Activated naive CD8-positive, alpha-beta T cell treated with anti-CD3 and anti-CD28 coated beads, Interleukin-2, amount 10 ng/mL, durations not matched to agents 7 days and 5 days (primary cell): ENCODE measurements at places on chromosomes 7 and 10.

GRCh38 chr10:44805466-44806210, 105.5 kb upstream of the TMEM72 start:
- no peak for DNase-seq
- no peaks in the 10 kb centered on the region for H3K36me3 ChIP-seq
- peaks cover 3% of the 10 kb centered on the region for H3K27me3 ChIP-seq
- H3K4me1 ChIP-seq: no peaks in the 10 kb centered on the region
- H3K27ac ChIP-seq: no peak overlapping the region

GRCh38 chr10:121735263-121735662, 137.0 kb upstream of the FGFR2 start:
- no peak overlapping the region for H3K4me3 ChIP-seq
- peaks cover 28% of the 10 kb centered on the region for H3K27me3 ChIP-seq
- H3K27ac ChIP-seq: no peak overlapping the region
- H3K4me1 ChIP-seq: peaks cover 8% of the 10 kb centered on the region
- no peak for DNase-seq

- DNase-seq: no peak
- no peaks in the 10 kb centered on the region for H3K4me1 ChIP-seq
- H3K36me3 ChIP-seq: no peaks in the 10 kb centered on the region
Measured at GRCh38 chr7:81744389-81744788, 25.5 kb downstream of the HGF start.

GRCh38 chr7:80611779-80612178, 26.7 kb upstream of the CD36 start:
- no peaks in the 10 kb centered on the region for H3K36me3 ChIP-seq
- H3K27ac ChIP-seq: no peak overlapping the region
- peaks cover 2% of the 10 kb centered on the region for H3K27me3 ChIP-seq
- H3K4me1 ChIP-seq: no peaks in the 10 kb centered on the region
- DNase-seq: no peak

DNA sequence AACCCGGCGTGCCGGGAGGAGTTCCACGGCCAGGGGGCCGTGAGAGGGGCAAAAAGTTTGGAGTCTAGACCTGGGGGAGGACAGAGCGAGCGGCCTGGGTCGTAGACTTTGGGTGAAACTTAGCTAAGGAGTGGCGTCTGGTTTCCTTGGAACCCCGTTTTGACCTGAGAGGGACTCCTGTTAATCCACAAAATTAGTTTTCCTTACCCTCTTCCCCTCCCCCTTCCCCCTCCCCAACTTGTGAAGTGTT, 574 bp downstream of the MARCHF5 start:
- peak overlapping the region; percentile 98 for H3K4me3 ChIP-seq
- no peaks in the 10 kb centered on the region for H3K27me3 ChIP-seq
- DNase-seq: no peak

GRCh38 chr10:113131613-113132261, 181.7 kb downstream of the TCF7L2 start:
- no peak overlapping the region for H3K27ac ChIP-seq
- no peak for DNase-seq
- H3K27me3 ChIP-seq: peaks cover 26% of the 10 kb centered on the region
- H3K4me1 ChIP-seq: no peaks in the 10 kb centered on the region

DNA sequence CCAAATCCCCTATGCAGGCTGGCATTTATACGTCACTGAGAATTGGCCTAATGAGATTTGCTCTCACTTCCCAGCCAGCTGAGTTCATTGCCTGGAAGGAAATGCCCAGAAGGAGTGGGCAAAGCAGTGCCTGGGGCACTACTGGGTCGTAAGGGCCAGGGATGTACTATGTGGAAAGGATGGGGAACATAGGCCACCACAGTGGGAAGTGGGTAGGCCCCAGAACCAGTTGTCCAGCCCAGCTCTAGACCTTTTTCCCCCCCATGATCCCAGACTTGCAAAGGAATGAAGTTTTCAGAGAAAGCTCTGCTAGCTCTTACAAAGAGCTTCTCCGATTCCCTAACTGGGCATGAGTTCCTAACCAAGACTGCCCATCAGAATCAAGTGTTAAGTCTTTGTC, 13.9 kb downstream of the TRPV5 start:
- DNase-seq: no peak
- peaks cover 15% of the 10 kb centered on the region for H3K27me3 ChIP-seq
- H3K27ac ChIP-seq: no peak overlapping the region
- H3K36me3 ChIP-seq: no peaks in the 10 kb centered on the region
- no peaks in the 10 kb centered on the region for H3K4me1 ChIP-seq

DNA sequence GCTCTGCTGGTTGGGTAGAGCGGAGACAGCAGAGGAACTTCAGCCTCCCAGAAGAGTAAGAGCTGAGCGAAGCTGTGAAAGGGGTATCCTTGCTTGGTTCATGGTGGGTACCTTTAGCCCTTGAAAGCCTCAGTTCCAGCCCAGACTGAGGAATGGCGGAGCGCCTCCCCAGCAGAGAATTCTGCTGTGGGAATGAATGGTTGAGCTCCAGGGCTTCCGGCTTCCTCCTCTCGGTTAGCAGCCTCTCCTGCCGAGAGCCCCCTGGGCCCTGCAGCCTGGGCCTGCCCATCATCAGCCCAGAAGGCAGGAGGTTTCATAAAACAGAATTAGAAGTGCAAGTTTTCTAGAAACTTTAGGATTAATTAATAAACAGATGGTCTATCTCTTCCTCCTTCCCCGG, 79.9 kb upstream of the ANLN start:
- H3K4me1 ChIP-seq: no peaks in the 10 kb centered on the region
- H3K27me3 ChIP-seq: no peaks in the 10 kb centered on the region
- no peaks in the 10 kb centered on the region for H3K36me3 ChIP-seq
- no peak overlapping the region for H3K27ac ChIP-seq

GRCh38 chr7:43868181-43868580, 1.1 kb downstream of the MRPS24 start:
- no peak overlapping the region for H3K27ac ChIP-seq
- H3K4me3 ChIP-seq: peak overlapping the region; percentile 94
- peaks cover 26% of the 10 kb centered on the region for H3K36me3 ChIP-seq
- H3K27me3 ChIP-seq: peaks cover 3% of the 10 kb centered on the region
- DNase-seq: no peak
- H3K4me1 ChIP-seq: peaks cover 14% of the 10 kb centered on the region

DNA sequence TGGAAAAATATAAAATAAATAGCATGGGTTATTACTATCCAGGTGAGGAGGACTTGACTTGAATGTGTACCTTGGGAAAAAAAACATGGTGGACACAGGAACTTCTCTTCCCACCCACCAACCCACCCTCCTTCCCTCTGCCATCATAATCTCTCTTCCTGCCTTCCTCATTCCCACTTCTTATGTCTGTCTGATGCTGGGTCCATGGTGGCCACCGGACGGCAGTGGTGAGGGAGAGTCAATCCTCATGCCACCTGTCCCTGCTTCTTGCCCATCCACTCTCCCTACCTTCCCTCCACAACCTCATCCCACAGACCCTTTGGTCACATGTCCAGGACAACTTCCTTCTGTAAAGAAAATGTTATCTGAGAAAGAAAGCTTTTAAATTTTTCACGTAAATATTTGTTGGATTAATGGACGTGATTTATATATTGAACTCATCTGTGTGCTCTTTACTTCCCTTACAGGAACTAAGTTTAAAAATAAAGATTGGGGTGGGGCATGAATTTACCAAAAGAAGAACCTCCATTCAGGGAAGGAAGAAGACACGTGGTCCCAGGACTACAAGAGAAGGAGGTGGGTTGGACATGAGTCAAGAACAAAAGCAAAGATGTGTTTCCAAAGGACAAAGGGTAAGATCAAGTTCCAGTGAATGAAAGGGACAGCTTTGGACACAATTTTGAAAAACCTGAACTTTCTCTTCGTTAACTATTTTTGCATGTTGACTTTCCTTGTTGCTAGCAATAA, 104.5 kb downstream of the PIP4K2A start:
- H3K36me3 ChIP-seq: peaks cover 48% of the 10 kb centered on the region
- DNase-seq: no peak
- peak overlapping the region; percentile 61 for H3K4me3 ChIP-seq
- no peaks in the 10 kb centered on the region for H3K27me3 ChIP-seq

GRCh38 chr7:8444468-8444769, 11.0 kb downstream of the NXPH1 start:
- H3K4me1 ChIP-seq: peaks cover 7% of the 10 kb centered on the region
- no peak for DNase-seq
- no peak overlapping the region for H3K4me3 ChIP-seq
- no peak overlapping the region for H3K27ac ChIP-seq
- peaks cover 61% of the 10 kb centered on the region for H3K27me3 ChIP-seq

GRCh38 chr7:99465421-99465768, 572 bp downstream of the ATP5MF start:
- H3K4me3 ChIP-seq: peak overlapping the region; percentile 89
- no peaks in the 10 kb centered on the region for H3K27me3 ChIP-seq
- DNase-seq: no peak
- H3K4me1 ChIP-seq: peaks cover 22% of the 10 kb centered on the region

GRCh38 chr7:26490640-26491624, 199.3 kb downstream of the SNX10 start:
- H3K27me3 ChIP-seq: peaks cover 16% of the 10 kb centered on the region
- no peak overlapping the region for H3K27ac ChIP-seq
- no peak for DNase-seq

GRCh38 chr7:122070062-122070461, 74.0 kb downstream of the AASS start:
- no peaks in the 10 kb centered on the region for H3K36me3 ChIP-seq
- H3K4me3 ChIP-seq: no peak overlapping the region
- no peaks in the 10 kb centered on the region for H3K27me3 ChIP-seq
- H3K27ac ChIP-seq: no peak overlapping the region
- no peaks in the 10 kb centered on the region for H3K4me1 ChIP-seq

DNA sequence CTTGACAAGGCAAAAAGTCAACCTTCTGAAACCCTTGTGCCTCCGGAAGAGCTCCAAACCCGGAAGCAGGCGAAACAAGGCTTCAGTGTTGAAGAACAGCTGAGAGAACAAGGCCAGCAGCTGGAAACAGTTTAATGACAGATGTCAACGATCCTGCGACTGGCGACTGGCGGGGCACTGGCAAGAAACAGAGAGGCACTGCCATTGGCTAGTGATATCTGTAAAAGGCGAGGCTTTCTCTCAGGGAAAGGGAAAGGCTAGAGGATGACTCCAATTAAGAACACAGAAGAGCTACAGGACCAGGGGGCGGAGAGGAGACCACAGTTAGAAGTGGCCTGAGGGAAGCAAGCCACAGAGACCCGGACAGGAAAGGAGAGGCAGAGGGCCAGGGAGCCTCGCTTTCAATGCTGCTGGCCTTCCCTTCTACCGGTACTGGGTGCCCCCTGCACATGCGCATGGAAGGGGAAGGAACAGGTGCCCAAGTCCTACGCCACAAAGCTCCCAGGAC, 19.4 kb downstream of the ITGB1 start:
- no peak overlapping the region for H3K4me3 ChIP-seq
- peak overlapping the region; percentile 2 for H3K27ac ChIP-seq
- no peak for DNase-seq

GRCh38 chr10:31101123-31101522, 69.5 kb upstream of the ZNF438 start:
- H3K27ac ChIP-seq: peak overlapping the region; percentile 86
- peak overlapping the region; percentile 61 for H3K4me3 ChIP-seq
- H3K27me3 ChIP-seq: no peaks in the 10 kb centered on the region
- H3K36me3 ChIP-seq: no peaks in the 10 kb centered on the region
- H3K4me1 ChIP-seq: peaks cover 21% of the 10 kb centered on the region

- DNase-seq: no peak
- no peak overlapping the region for H3K27ac ChIP-seq
- no peaks in the 10 kb centered on the region for H3K27me3 ChIP-seq
- no peaks in the 10 kb centered on the region for H3K4me1 ChIP-seq
- no peaks in the 10 kb centered on the region for H3K36me3 ChIP-seq
Measured at GRCh38 chr10:107994621-107995270, 830.2 kb upstream of the SORCS1 start.

DNA sequence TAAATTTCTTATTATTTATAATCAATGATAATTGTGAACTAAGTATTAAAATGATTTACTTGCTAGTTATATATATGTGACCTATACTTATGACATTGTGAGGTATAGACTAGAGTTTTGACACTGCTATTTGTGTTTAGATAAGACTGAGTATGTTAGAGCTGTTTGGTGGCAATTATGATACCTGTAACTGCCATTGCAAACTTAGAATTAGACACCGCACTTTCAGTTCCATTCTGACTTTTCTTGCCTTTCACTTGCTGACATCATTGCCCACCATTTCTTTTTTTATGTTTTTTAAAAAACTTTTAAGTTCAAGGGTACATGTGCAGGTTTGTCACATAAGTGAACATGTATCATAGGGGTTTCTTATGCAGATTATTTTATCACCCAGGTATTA, 214.5 kb downstream of the MBL2 start:
- no peaks in the 10 kb centered on the region for H3K4me1 ChIP-seq
- no peaks in the 10 kb centered on the region for H3K36me3 ChIP-seq
- H3K27me3 ChIP-seq: no peaks in the 10 kb centered on the region
- no peak for DNase-seq
- H3K27ac ChIP-seq: no peak overlapping the region

- peaks cover 4% of the 10 kb centered on the region for H3K27me3 ChIP-seq
- no peak overlapping the region for H3K4me3 ChIP-seq
- H3K27ac ChIP-seq: no peak overlapping the region
- no peaks in the 10 kb centered on the region for H3K4me1 ChIP-seq
- DNase-seq: no peak
Measured at GRCh38 chr7:106001196-106001595, 38.1 kb downstream of the CDHR3 start.

DNA sequence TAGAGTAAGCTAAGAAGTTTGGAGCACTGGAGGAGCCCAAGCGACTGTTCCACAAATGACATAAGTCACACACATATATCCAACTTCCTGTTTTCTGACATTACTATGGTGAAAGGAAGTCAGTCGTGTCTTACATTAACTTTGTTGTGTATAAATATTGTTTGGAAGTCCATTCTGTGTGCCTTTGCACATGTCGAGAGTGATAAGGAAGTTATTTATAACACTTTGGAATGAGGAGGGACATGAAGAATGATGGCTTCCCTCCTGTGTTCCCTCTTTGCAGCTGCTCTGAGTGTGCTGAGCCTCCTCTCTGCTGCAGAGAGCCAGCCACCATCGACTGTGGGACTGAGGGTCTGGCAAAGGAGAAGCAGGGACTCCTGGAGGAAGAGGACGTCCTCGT, 40.4 kb upstream of the MGMT start:
- no peak for DNase-seq
- no peak overlapping the region for H3K4me3 ChIP-seq
- no peaks in the 10 kb centered on the region for H3K36me3 ChIP-seq

DNA sequence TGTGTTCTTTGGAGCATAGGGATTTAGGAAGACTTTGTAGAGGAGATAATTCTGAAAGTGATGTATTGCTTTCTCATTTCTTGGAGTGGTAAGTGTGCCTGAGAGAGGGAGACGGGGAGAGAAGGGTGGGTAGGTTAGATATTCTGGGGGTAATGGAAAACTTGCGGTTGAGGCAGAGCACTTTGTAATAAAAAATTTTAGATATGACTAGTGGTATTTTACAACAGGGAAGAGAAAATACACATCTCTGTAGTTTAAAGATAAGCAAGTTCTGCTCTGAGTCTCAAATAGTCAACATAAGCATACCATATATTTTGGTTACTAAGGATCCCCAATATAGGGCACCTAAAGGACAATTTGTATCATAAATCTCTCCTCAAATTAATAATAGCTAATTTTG, 6.6 kb downstream of the VPS50 start:
- no peak for DNase-seq
- no peak overlapping the region for H3K4me3 ChIP-seq
- H3K4me1 ChIP-seq: peaks cover 2% of the 10 kb centered on the region
- H3K36me3 ChIP-seq: no peaks in the 10 kb centered on the region

GRCh38 chr7:104984585-104985258, 29.3 kb upstream of the KMT2E start:
- H3K4me1 ChIP-seq: peaks cover 52% of the 10 kb centered on the region
- H3K27me3 ChIP-seq: no peaks in the 10 kb centered on the region
- no peak for DNase-seq

GRCh38 chr7:68776326-68776725, 821.9 kb upstream of the AUTS2 start:
- DNase-seq: no peak
- no peak overlapping the region for H3K4me3 ChIP-seq
- no peaks in the 10 kb centered on the region for H3K36me3 ChIP-seq
- H3K27me3 ChIP-seq: no peaks in the 10 kb centered on the region
- H3K4me1 ChIP-seq: no peaks in the 10 kb centered on the region
